A549 treated with ZK216348 at 1 μM for 4 hours (cell line): ENCODE measurements at places on chromosomes 7 and 10. TPM values are rescaled to one million over a fixed set of nuclear protein-coding genes. Genes with fewer than 3 reads are reported as not detected.

The GPRIN2 gene
- 18.5 to 45.5 TPM (median 38.5 TPM) in 5 replicates for total RNA-seq

The MEOX2 gene
- not detected in 5 replicates for total RNA-seq

The RASSF4 gene
- 1.8 to 3.0 TPM (median 1.9 TPM) in 5 replicates for total RNA-seq

The SPDYE2 gene
- total RNA-seq: not detected in 5 replicates

The NFKB2 gene
- total RNA-seq: 44.9 to 75.7 TPM (median 64.7 TPM) in 5 replicates

The EBF3 gene
- total RNA-seq: 0.11 to 0.20 TPM (median 0.14 TPM) in 5 replicates

The MCMBP gene
- 80.4 to 97.6 TPM (median 89.8 TPM) in 5 replicates for total RNA-seq

The FKBP6 gene
- total RNA-seq: not detected in 5 replicates

The SLC18A3 gene
- not detected in 5 replicates for total RNA-seq

The AMPH gene
- total RNA-seq: 0.18 TPM in 1 of 5 replicates, not detected in the others

The ASZ1 gene
- not detected in 5 replicates for total RNA-seq

The CYP2E1 gene
- 0.26 to 0.37 TPM (median 0.31 TPM) in 4 of 5 replicates, not detected in the other for total RNA-seq

The PON3 gene
- total RNA-seq: 33.5 to 45.3 TPM (median 34.6 TPM) in 5 replicates

The BMPR1A gene
- total RNA-seq: 16.8 to 27.4 TPM (median 23.3 TPM) in 5 replicates

The EPHB6 gene
- total RNA-seq: 0.17 to 1.2 TPM (median 0.32 TPM) in 5 replicates

The STRIP2 gene
- 6.0 to 8.0 TPM (median 6.2 TPM) in 5 replicates for total RNA-seq

The NKX2-3 gene
- total RNA-seq: not detected in 5 replicates

The FANK1 gene
- total RNA-seq: 2.6 to 3.7 TPM (median 3.2 TPM) in 5 replicates

The KCNH2 gene
- 0.71 to 1.2 TPM (median 0.98 TPM) in 5 replicates for total RNA-seq

The CPA4 gene
- 3.7 to 5.0 TPM (median 4.5 TPM) in 5 replicates for total RNA-seq

The ADD3 gene
- total RNA-seq: 4.5 to 7.3 TPM (median 5.3 TPM) in 5 replicates

The LAMB1 gene
- 107 to 186 TPM (median 118 TPM) in 5 replicates for total RNA-seq

The MYH16 gene
- total RNA-seq: 0.27 to 1.2 TPM (median 0.74 TPM) in 5 replicates

The TAS2R3 gene
- not detected in 5 replicates for total RNA-seq

The CALY gene
- 0.42 to 1.6 TPM (median 0.70 TPM) in 5 replicates for total RNA-seq

The AS3MT gene
- total RNA-seq: 2.6 to 5.0 TPM (median 4.7 TPM) in 5 replicates

The FGF8 gene
- not detected in 5 replicates for total RNA-seq

The TET1 gene
- total RNA-seq: 0.26 to 0.64 TPM (median 0.58 TPM) in 5 replicates

The PRSS37 gene
- not detected in 5 replicates for total RNA-seq

The SYPL1 gene
- total RNA-seq: 64.5 to 96.1 TPM (median 85.7 TPM) in 5 replicates
